Fibroblast of skin of back (primary cell): ENCODE measurements at places on chromosomes 5 and 9.

DNA sequence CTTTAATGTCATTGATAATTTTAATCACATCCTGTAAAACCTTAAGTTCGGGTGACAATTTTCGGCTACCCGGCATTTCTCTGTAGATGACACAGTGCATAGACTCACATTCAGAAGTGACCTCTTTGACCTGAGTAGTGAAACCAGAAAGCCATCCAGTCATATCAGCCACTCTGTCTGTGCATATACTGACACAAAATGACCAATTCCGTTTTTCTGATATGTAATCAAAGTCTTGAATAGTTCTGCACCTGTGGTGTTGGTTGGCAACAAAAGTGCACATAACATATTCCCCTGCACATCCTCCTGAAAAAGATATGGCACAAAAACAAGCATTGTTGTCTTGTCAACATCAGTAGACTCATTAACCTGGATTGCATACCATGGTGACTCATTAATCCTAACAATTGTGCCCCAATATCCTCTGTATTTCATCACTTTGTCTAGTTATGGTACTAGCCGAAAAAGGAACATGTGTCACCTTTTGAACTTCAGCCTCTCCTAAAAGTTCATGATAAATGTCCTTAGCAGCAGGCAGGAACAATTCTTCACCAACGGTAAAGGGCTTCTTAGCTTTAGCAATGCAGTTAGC lies 4.6 kb upstream of the HNRNPA0 start:
- no peak for DNase-seq

DNA sequence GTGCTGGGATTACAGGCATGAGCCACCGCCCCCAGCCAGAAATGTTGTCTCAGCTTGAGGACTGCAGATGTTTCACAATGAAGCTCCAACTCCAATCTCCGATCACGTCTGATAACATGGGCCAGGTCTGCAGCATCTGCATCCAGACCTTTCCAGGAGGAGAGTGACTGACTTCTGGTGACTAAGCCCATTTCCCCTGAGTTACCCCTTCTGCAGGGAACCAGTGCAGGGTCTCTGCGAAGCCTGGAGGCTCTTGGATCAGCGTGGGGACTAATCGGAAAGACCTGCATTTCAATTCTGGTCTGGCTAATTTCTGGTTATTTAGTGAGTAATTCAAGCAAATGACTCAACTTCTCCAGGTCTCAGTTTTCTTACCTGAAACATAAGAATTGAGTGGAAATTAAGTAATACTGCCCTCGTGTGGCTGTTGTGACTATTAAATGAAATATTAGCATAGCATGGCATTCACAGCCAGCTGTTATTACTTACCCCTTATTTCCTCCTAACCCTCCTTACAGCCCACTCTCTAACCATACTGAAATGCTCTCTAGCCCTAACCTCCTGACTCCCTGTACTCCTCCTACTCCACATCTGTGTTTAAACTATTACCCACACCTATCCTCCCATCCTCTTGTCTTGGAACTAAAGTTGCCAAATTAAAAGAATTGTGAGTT lies 2.2 kb upstream of the GNPDA1 start:
- DNase-seq: peak; percentile 28

GRCh38 chr5:116154931-116155330 lies 70.1 kb downstream of the COMMD10 start:
- DNase-seq: no peak

DNA sequence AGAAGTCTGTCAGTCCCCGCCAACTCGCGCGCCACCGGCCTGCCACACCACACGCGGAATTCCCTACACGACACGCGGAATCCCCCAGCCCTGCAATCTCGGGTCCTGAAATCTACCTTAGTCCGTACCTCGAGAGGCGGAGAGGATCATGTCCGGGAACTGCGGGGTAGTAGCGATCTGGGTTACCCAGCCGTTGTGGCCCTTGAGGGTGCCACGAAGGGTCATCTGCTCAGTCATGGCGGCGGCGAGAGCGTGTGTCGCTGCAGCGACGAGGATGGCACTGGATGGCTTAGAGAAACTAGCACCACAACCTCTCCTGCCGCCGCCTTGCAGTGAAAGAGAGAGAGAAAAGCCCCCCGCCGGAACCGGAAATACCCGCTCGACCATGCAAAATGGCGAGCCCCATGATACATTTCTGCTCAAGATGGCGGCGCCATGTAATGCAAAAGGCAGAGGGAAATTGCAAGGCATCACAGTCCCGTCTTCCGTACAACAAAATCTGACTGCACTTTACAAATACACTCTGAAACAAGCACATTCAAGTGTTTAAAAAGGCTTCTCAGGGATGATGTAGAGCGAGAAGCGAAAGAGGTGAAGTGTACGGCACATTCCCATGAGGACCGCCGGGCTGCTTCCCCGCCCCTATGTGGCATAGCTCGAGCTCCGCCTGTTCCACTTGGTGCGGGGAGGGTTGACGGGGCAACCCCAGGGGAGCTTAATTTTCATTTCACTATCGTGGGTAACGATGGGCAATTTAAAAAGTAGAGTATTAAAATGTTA lies at the start of gene RACK1:
RACK1 (minus strand) TSS at position 343 of the 780 bp plus-strand sequence; CDS start at position 237, 106 bp downstream.
- peak; percentile 92 for DNase-seq

DNA sequence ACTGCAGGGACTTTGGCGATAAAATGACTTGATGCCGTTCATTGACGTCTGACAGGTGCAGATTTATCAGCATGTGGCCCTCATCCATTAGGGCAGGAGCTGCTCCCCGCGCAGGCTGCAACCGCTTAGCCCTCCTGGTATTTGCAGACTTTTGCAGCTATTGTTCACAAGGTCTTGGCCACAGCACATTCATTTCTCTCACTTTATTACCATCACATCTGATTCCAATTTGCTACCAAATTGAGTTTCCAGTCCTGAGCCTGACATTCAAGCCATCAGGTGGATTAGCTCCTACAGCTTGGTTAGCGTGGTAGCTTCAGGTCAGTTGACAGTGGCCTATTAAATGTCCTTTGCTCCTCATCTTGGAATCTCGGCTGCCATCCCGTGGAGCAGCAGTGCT lies 299.2 kb downstream of the CD180 start:
- no peak for DNase-seq

DNA sequence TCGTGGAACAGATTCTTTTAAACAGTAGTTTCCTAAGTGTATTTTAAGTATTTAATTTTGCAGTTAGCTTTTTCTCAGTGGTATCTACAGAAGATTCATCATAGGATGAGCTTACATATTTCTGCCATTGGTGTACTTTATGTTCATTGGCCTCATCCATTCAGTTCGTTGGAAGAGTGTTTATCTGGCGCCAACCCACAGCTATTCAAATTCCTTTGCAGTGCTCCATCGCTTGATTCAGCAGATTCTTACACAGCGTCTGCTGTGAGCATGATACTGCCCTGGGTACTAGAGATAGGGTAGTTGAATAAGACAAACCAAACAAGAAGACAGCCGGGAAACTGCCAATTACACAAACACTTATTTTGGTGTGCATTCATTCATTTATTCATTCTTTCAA lies 55.1 kb downstream of the NUP214 start:
- DNase-seq: peak; percentile 98

GRCh38 chr5:161409471-161409870 lies 137.1 kb downstream of the GABRB2 start:
- no peak for DNase-seq

DNA sequence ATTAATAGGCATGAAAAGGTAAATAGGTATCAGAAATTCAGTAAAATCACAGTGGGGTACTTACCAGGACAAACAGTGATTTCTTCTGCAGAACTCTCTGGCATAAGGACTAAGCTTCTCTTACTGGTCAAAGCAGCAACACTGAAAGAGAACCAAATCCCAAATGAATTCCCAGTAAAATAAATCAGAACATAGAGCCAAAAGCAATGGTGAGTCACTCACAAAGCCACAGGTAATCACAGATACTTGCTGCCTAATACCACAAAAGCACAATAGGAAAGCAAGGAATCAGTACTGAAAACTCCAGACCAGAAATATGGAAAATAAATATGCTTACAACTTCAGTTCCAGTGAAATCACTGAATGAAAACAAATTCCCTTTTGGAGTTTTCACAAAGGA lies 50.7 kb downstream of the UIMC1 start:
- peak; percentile 5 for DNase-seq

DNA sequence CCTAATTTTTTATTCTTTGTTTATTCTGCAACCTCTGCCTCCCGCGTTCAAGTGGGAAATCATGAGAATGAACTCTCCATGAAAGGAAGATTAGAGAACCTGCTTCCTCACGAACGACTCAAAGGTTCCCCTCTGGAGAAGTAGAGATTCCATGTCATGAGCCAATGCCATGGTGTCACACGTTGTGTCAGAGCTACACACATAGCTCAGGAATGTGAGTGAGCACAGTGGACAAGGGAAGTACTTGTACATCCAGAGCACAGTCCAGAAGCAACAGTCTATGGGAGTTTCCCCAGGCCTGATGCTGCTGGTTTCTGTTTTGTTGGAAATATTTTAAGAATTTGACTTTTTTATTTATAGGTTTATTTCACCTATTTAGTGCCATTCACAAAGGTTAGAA lies 26.8 kb upstream of the PPP2CA start:
- peak; percentile 92 for DNase-seq

DNA sequence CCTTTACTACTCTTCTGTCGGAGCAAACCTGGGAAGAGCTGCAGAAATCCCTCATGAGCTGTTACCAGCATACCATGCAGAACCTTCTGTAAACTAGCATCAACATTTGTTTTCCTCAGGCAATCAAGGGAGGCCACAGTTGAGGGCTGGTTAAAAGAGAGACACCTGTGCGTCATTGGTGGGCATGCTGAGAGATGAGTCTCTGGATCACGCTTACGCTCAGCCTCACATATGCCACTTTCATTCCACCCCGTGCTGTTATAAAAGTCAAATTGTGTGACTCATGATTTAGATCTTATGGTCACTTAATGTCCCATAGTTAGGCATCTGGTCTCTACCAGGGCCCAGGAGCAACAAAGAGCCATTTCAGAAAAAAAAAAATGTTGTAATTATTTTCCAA lies 18.1 kb upstream of the ICE1 start:
- peak; percentile 73 for DNase-seq

- peak; percentile 35 for DNase-seq
These were observed 255.3 kb downstream of the SYK start for GRCh38 chr9:91056917-91057316.

- DNase-seq: no peak
These were observed 49.7 kb downstream of the FAM81B start for GRCh38 chr5:95440825-95441224.

GRCh38 chr5:79853676-79854418 lies 137.2 kb downstream of the MTX3 start:
- DNase-seq: peak; percentile 11

DNA sequence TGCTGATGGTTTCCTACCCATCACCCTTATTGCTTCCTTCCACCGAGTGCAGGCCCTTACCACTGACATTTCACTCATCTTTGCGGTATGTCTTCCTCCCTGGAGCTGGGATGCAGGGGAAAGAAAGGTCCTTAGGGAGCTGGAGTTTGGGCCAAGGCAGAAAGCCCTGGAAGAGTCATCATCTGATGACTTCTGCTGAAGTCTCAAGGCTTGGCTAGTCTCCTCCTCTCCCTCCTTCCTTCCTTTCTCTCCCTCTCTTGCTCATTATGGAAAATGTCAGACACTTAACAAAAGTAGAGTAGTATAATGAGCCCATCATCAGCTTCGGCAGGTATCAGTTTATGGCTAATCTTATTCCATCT lies 40.0 kb downstream of the LARP1 start:
- DNase-seq: peak; percentile 47

DNA sequence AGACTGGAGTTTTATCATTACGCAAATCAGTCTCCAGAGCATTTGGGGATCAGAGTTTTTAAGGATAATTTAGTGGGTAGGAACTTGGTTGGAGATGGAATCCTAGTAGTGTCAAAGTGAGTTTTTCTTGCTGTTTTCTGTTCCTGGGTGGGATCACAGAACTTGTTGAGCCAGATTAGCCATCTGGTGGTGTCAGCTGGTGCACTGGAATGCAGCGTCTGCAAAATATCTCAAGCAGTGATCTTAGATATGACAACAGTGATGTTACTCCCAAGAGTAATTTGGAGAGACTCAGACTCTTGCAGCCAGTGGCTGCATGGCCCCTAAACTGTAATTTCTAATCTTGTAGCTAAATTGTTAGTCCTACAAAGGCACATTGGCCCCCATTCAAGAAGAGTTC lies 1257.8 kb downstream of the MAT2B start:
- no peak for DNase-seq

DNA sequence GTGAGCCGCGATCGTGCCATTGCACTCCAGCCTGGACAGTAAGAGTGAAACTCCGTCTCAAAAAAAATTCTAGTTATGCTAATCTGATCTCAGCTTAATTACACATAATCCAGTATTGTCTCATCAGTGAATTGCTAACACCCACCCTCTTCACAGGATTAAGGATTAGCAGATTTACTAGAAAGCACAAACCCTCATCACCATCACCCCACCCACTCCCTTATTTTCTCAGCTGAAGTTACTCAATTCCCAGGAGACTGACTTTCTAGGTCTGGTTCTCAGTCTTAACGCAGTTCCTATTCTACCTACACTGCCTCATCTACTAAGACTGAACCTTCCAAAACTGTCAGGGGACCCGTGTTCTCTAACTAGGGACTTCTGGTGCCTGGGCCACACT lies 9.0 kb downstream of the TOR1B start:
- DNase-seq: no peak

DNA sequence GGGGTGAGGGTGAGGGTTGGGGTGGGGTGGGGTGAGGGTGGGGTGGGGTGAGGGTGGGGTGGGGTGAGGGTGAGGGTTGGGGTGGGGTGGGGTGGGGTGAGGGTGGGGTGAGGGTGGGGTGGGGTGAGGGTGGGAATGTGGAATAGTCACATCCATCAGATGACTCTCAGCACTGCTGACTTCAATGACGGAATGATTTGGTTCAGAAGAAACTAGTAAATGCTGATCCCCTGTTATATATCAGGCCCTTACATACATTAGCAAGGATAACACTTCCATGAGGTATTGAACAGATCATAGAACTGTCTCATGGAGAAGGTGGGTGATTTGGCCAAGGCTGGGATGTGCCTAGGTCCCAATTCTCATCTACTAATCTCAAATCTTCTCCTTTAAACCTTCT lies 24.5 kb upstream of the C5orf47 start:
- no peak for DNase-seq
